Stimulated activated naive CD4-positive, alpha-beta T cell (primary cell): ENCODE measurements at places on chromosomes 3 and 15.

- no peak for DNase-seq
These were observed 319.2 kb downstream of the SLC9A9 start for GRCh38 chr3:143529018-143529478.

- no peak for DNase-seq
These were observed 146.0 kb upstream of the SMAD3 start for GRCh38 chr15:66919421-66919820.

DNA sequence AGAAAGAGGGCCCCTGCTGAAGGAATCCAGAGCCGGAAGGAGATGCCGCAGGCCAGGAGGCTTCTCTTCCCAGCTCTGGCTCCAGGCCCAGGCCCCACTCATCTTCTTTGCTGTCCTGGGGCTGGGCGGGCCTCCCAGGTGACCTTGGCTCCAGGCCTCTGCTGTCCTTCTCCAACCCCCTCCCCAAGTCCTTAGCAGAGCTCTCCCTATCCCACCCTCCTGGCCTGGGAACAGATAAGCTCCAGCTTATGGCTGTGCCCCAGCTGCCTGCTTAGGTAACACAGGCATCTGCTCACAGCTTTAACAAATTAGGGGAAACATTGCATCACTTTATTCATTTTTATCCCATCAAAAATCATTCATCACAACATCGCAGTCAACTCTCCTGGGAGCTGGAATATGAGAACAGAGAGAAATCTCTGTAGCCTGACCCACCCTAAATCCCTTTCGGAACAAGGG is 86.9 kb downstream of the SEMA5B start:
- DNase-seq = no peak

GRCh38 chr3:102194001-102194400 is 240.8 kb upstream of the ZPLD1 start:
- DNase-seq = no peak

DNA sequence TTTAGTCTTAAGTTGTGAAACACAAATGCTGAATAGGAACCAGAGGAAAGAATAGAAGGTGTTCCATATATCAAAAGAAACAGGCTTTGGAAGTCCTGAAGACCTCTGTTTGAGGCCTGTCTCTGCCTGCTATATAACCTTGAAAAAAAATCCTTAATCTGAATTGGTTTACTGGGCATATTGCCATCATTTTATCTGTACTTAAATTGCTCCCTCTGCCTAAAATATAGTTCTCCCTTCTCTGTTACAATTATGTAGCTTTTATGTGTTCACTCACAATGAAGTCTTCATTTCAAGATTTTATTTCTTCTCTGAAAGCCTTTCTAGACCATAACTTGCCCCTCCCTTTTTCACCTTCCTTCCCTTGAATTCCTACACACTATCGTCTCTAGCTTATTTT is 21.2 kb downstream of the ARL13B start:
- no peak for DNase-seq

DNA sequence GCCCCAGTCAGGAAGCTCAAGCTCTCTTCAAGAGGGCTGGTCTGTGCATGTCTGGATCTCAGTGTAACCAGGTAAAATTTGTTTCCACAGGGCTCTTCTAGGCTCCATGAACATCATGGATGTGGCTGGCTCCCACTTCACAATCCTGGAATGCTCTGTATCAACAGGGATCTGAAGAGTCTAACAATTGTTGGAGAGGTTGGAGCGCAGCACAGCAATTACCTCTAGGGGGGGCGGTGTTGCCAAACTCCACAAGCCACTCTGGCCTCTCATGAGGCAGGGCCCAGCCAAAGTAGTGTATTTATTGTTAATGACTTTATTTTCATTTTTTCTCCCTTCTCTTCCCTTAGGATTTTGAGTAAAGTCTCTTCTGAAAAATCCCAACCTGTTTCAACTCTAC is 6.1 kb upstream of the EIF2B5 start:
- no peak for DNase-seq

DNA sequence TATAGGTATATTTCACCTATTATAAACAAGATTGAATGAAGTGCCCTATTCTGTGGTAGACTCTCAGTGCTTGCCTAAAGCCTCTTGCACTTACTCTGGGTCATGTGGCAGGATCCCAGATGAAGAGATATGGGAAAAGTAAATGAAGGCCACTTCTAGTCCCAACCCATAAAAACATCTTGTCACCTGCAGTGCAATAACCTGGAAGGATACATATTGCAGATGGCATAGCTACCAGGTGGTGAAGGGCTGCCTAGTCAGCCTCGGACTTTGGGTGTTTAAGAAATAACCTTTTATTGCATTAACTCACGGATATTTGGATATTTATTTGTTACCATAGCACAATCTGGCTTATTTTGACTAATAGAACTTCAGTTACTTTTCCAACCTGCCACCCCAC is 367.1 kb downstream of the UNC13C start:
- no peak for DNase-seq

DNA sequence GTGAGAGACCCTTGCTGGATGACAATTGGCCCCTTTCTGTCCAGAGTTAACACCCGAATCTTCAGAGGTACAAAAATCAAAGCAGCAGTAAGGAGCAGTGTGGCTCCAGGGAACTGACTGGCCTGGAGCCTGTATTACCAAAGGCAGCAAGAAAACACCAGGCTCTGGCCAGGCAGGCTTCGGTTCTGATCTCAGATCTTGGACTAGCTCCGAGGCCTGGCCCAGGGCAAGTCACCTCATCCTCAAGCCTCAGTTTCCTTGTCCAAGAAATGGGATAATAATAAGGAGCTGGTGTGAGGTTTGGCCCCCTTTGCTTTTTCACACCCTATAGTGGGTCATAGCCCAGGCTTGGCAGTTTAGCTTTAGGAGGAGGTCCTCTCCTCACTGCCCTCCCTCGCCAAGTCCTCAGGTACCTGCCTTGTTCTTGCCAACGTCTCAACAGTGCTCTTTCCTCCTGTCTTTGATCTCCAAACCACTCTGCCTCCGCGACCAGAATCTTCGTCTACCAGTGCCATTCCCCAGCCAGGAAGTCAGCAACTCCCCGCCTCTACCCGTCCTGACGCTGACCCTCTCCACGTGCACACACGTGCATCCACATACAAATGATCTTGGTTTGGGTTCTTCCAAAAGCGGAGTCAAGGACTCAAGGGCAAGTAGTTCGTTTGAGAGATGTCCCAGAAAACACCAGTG is 82.6 kb upstream of the TLE3 start:
- DNase-seq = no peak

GRCh38 chr3:128548021-128548420 is 55.0 kb upstream of the GATA2 start:
- DNase-seq = no peak
